ENCODE measurements at places on chromosomes 5 and 9.

- no peak for DNase-seq
Observed at GRCh38 chr9:16987026-16987425, 116.6 kb upstream of the BNC2 start.

DNA sequence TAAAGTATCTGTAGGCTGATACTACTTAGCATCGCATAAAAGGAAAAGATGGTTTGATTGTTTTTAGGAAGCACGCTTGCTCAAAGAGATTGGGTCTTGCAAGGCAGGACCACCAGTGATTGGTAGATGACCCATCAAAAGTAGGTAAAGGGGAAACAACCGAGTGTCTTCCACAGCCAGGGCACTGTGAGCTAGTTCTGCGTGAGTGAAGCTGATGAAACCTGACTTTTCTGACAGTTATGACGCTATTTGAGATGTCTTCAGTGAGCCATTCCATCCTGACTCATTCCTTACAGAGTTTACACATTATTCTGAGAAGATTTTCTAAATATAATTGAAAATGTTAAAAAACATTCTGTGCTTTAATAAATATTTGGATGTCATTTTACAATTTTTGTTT is 49.7 kb downstream of the BASP1 start:
- DNase-seq, result peak; percentile 37

DNA sequence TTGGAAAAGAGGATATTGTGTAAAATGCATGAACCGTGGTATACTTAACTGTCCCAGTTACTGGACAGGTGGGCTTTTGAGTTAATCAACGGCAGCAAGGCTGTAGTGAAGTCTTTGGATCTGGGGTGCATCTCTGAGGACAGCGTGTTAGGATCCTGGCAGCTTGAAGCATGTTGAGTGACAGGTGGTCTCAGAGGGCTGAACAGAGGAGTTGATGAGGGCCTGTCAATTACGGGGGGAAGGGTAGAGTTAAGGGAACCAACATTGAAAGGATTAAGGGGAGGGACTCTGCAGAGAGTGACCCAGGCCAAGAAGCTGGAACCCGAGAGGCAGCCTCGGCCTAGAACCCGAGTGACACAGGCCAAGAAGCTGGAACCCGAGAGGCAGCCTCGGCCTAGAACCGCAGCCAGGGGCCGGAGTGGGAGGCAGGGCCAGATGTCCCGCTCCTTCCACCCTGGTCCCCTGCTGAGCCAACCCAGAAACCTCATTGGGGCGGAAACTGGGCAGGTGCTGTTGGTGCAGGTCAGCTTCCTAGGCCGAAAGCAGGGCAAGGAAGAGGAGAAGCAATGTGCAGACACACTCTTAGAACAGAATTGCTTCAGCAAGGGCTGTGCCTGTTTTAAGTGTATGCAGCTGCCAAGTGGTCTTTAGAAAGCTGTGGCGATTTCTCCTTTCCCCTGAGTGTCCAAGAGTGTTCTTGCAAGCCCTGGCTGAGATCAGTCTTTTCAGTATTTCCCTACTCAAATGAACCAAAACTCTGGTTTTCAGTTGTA is 62.0 kb downstream of the ANKRD33B start:
- DNase-seq, result no peak

GRCh38 chr9:107782789-107783188 is 293.2 kb upstream of the KLF4 start:
- no peak for DNase-seq

DNA sequence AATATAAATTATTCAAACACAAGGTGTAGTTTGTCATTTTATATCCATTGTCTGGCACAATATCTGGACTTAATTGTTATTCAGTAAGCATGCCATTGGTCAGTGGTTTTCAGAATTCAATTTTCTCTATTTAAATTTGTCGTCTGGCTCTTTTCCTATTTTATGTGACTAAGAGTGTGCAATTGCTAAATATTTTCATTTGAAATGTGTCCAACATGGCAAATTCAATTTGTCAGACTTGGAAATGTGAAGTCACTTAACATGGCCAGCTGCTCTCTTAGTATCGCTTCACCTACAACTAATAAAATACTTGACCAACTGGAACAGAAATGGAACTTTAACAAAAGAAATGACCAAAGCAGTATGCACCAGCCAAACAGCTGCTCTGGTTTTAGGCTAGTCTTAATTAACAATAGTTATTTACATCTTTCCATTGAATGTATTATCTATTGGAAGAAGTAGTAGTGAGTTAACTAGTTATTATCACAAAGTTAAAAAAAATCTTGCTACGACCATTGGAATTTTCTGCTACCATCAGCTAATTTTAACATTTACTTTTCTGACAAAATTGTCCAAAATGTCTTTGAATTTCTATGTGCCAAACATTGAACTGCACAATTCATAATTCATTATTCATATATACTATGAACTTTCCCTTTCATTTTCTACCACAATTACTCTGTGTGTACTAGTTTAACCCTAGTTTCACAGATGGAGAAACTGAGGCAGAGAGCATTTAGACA is 720.7 kb upstream of the FAM174A start:
- DNase-seq, result no peak

GRCh38 chr5:39073767-39074016 is 507 bp downstream of the RICTOR start:
- no peak for DNase-seq

DNA sequence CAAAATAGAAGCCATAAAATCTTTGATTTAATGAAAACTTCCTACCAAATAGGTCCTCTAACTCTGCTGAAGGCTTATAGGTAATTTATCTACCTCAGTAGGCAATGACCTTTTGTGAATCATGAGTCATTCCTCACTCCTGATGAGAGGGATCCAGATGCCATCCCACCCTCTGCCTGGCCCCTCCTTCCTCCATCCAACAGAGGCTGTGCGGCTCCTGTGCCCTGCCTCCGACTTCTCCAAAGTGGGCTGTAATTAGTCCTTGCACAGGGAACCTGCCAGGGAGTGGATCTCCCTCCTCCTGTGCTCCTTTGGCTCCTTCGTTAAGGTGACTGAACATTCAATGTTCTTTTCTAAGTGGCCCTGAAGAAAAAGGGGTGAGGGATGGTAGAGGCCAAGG is 213.9 kb upstream of the TBCA start:
- DNase-seq, result no peak

DNA sequence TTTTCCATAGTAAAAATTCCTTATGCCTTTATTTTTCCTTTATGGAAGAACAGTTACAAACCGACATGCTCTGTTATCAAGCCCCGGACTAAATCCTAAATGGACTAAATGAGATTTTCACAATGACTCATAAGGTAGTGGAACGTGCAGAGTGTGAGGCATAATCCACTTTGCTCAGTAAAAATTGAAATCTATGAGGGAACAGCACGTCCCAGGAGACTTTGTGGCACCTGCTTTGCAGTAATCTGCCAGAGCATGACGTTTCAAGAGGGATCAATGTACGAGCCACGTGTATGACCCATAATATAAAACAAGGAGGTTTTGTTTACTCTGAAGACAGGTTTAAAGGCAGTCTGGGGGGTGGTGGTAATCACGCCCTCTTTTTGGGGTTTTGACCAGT is 83.8 kb upstream of the GNA14 start:
- DNase-seq, result no peak

GRCh38 chr5:168430296-168430695 is 56.0 kb upstream of the RARS1 start:
- DNase-seq, result no peak

- no peak for DNase-seq
Observed at GRCh38 chr5:15304066-15304731, 195.8 kb upstream of the FBXL7 start.

GRCh38 chr5:73940801-73941200 is 314.8 kb downstream of the ARHGEF28 start:
- DNase-seq, result no peak

GRCh38 chr5:72225741-72226140 is 94.3 kb downstream of the MRPS27 start:
- no peak for DNase-seq

GRCh38 chr9:14453286-14453685 is 139.3 kb upstream of the NFIB start:
- DNase-seq, result no peak

All from GM13977 (cell line).